ENCODE measurements at places on chromosomes 7 and 10.

DNA sequence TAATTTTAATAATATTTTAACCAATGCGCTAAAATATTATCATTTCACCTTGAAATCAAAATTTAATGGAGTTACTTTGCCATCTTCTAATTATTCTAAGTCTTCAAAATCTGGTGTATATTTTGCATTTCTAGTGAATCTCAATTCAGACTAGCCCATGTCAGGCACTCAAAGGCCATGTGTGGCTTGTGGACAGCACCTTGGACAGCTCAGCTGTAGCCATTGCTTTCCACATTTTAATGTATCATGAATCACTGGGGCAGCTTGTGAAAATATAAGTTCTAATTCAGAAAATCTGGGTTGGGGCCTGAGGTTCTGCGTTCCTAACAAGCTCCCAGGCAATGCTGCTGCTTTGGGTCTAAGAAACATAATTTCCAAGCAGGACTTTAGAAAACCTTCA, 57.2 kb downstream of the MGAM2 start:
- no peak for DNase-seq

DNA sequence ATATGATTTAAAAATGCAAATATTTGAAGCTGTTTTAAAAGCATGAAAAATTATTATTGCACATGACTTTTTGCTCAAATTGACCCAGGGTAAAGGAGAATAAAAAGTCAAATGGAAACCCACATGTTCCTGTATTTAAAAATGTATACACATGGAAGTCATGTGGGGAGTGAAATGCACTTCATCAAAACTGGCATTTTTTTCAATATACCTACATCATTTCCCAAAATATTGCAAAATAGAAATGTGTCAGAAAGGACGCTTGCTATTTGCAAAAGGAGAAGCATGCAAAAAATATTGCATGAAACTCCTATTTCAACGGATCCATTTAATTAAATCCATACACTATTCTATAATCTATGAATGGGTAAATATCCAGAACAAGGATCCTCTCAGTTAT, 117.0 kb downstream of the POU6F2 start:
- no peak for DNase-seq

- DNase-seq = no peak
Measured at GRCh38 chr7:104414216-104414615, 85.8 kb downstream of the LHFPL3 start.

GRCh38 chr10:71975087-71975870, 11.1 kb downstream of the CHST3 start:
- no peak for DNase-seq

- DNase-seq = no peak
Measured at GRCh38 chr10:75432763-75433162, 1.3 kb downstream of the LRMDA start.

GRCh38 chr7:134632937-134633540, 13.6 kb upstream of the BPGM start:
- DNase-seq = peak; percentile 83

GRCh38 chr7:100208911-100209408, 10.8 kb upstream of the PVRIG start:
- DNase-seq = no peak

DNA sequence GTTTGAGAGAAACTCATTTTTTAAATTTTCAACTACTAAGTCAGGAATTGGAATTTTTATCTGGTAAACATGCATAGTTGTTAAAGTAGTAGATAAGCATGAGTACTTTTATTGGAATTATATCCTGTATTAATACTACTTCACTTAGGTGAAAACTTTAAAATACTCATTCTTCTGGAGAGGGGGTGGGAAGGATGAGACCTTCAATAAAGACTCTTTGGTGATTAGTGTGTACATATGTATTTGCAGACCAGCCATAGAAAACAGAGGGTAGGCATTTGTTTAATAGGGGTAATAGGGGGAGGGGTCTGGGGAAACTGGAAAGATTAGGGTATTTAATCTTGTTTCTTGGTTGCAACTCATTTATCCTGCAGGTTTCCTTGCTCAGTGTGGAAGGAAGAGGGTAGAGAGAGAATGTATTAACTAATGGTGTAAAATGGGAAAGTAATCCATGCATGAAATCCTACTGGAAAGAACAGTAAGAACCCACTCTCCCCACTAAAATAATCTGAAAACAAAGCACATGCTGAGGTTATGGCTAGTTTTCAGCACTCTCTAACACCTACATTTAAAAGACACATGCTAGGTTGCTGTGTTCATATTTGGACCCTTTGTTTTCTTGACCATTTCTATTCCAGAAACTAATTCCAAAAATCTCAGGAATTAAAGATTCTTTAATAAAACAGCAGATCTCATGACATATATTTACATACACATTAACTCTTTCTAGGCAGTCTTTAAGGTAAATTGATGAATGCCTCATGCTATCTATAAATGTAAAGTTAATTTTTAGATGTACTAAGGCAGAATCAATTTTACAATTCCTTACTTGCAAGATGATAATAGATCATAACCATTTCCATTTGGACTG, 6.2 kb upstream of the IGF2BP3 start:
- peak; percentile 50 for DNase-seq

DNA sequence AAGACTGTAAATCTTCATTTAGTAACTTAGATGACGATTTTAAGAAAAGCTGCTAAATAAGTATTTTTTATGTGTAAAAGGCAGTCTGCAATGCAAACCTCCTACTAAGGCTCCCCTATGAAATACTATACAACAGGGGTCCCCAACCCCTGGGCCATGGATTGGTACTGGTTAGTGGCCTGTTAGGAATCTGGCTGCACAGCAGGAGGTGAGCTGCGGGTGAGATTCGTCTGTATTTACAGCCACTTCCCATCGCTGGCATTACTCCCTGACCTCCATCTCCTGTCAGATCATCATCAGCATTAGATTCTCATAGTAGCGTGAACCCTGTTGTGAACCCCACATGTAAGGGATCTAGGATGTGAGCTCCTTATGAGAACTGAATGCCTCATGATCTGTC, 580.4 kb downstream of the MAGI2 start:
- no peak for DNase-seq

- peak; percentile 20 for DNase-seq
Measured at GRCh38 chr7:35504365-35504764, 190.6 kb downstream of the HERPUD2 start.

- no peak for DNase-seq
Measured at GRCh38 chr10:98569853-98570252, 123.1 kb upstream of the HPS1 start.

GRCh38 chr7:25359471-25360059, 131.3 kb upstream of the NPVF start:
- no peak for DNase-seq

DNA sequence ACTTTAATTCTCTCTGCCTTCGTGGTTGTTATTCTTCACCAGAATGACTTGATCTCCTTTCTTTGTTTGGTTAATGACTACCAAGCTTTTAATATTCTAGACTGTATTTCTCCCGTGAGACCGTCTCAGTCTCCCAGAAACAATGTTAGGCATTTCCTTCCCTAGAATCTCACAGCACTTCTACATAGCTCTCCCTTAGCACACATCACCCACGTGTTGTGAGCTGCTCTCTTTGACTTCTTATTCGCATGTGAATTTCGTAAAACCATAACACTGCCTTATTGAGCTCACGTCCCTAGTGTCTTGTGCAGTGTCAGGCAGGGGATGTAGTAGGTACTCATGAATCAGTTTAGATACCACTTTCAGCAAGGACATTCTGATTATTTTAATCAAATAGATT, 57.5 kb upstream of the MGAM2 start:
- no peak for DNase-seq

DNA sequence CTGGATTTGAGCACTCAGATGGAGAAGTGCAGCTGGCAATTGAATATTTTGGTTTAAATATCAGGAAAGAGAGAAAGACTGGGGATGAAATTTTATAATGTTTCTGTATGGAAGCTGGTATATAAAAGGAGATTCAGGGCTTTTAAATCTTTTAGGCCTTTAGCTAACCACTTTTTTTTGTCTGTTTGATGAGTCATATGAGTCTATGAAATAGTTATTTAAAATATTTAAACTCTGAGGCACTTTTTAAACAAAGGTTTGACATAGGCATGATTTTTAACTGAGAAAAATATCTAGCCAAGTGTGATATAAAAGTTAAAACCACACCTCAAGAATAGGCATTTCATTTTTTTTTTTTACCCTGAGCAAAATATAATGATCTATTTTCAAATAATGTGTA, 944.3 kb downstream of the GATA3 start:
- no peak for DNase-seq

DNA sequence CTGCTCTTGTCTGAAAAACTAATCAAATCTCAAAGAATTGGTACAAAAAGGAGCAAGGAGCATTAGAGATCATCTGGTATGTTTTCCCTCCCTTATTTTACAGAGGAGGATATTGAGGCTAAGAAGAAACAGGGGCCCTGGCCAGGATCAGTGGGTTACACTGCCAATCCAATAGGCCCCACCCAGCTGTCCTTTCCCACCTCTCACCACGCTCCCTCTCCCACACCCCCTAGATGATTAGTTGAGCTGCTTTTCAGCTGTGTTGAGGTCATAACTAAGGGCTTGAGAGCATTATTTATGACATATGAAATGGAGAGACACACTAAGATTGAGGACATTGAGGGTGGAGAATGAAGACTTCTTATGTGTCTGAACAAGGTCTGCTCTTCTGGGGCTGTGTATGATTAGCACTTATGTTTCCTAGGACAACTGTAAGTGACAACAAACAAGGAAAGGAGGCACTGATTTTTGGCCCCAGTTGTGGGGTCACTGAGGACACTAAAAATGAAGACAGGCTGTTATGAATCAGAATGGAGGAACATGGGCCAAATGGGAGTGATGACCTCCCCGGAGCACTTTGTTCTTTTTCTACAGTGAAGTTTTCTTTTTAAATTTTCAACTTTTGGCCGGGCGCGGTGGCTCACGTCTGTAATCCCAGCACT, 26.5 kb downstream of the VWA2 start:
- no peak for DNase-seq

DNA sequence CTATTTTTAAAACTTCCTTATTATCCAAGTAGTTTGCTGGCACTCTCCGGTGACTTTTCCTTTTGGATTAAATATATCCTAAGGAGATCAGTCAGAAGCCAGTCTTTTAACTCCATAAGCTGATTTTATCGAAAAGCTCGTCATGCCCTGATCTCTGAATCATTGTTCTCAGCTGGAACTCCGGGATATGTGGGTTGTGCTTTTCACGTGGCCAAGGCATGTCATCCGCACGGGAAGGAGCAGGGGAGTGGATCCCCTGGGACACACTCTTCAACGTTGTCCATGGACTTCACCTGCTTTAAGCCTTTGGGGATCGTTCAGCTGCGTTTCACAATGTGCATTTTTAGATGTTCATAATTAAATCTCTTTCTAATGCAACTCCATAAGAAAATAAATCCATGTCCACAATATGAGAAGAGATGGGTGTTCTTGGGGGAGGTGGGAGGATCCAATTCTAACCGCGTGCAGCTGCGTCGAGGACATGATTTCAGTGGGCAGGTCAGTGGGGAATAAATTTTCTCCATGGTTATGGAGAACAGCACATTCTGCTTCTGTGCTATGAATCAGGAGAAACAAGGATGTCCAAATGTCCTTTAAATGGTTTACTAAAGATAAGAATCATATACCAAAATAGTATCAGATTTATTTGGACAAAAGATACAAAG, 229.5 kb upstream of the ADARB2 start:
- DNase-seq = no peak

- no peak for DNase-seq
Measured at GRCh38 chr10:116000151-116000842, 272.7 kb downstream of the GFRA1 start.

DNA sequence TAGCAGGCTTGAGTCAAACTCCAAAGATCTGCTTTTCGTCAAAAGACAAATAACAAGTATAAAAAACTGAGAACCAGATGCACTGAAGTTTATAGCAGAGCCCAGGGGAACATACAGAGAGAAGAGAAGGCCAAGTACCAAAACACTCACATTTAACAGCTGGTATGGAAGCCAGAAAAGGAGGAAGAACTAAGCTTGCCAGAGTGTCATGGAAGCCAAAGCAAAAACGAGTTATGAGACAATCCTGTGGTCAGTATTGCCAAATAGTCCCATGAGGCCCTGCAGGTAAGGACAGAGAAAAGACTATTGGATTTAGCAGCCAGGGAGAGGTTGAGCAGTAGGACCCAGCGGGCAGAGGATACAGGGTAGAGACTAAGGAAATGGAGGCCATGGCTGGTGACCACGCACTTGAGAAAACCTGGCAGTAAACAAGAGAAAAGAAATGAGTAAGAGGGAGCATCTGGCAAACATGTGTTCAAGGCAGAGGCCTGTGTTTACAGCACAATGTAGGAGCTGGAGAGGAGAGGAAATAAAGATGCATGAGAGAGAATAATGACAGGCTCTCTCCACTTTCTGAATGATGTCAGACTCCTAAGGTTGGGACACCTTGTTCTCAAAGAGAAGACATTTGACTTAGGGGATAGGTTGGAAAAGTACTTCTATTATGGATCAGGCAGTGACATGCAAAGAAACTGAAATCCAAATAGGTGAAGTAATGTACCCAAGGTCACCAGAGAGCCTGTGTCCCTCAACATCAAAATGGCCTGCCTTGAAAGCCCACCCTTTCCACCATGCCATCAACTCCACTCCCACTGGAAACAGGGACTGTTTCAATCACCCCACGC, 9.1 kb downstream of the CREB3L2 start:
- no peak for DNase-seq

DNA sequence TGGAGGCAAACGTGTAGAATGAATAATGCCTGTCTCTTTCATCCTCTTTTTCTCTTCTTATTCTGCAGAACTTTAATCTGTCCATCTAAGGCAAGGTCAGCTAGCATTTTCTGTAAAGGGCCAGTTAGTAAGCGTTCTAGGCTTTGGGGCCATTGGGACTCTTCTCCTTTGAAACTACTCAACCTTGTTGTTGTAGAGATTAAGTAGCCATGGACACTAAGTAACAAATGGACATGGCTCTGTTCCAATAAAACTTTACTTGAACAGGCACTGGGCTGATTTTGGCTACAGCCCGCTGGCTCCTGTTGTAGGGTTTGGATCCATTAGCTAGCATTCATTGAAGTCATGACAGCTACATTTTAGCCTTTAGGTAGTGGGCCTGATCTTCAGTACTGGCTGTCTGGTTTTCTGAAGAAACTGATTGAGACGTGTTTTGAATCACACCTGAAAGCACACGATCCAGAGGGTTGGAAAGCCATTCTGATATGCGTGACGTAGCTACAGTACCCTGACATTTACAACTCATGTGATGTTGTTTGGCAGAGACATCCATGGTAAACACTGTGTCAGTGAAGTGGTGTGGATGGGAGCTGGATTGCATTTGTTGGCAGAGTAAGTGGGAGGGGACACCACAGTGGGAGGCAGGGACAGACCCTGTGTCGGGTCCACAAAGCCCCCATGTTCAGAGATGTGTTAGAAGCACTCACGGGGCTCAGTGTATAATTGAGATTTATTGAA, 92.5 kb downstream of the MTPN start:
- no peak for DNase-seq

- no peak for DNase-seq
Measured at GRCh38 chr7:141884539-141885225, 31.5 kb upstream of the OR9A4 start.

Measured in NAMALWA (cell line).